ENCODE measurements at places on chromosomes 6 and 20.
A peak's percentile ranks its signal among the peaks of the same experiment; 100 is the strongest.

DNA sequence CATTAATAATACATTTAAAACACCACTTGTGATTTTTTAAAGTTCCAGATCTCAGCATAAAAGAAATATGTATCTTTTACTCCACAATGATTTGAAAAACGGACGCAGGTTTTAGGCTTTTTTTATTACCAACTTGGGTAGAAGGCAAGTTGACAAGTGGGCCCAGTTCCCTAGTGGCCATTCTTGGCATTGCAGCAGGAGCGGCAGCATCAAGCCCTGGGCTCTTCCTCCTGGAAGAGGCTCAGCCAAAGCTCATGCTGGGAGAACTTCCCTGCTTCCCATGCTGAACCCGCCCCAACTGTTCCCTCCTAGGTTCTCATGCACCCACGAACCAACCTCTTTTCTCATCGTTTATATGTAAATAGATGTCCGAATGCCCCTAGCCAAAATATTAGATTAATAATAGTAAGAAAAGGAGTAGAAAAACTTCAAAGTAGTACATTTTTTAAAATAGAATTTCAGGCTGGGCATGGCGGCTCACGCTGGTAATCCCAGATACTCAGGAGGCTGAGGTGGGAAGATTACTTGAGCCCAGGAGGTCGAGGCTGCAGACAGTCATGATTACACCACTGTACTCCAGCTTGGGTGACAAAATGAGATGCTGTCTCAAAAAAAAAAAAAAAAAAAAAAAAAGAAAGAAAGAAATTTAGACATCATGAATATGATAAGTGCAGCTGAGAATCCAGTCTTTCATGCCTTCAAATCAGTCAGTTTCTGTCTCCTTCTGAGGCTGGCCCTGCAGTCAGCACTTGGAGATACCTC is 18.2 kb upstream of the MYB start:
- peak; percentile 32 for DNase-seq

DNA sequence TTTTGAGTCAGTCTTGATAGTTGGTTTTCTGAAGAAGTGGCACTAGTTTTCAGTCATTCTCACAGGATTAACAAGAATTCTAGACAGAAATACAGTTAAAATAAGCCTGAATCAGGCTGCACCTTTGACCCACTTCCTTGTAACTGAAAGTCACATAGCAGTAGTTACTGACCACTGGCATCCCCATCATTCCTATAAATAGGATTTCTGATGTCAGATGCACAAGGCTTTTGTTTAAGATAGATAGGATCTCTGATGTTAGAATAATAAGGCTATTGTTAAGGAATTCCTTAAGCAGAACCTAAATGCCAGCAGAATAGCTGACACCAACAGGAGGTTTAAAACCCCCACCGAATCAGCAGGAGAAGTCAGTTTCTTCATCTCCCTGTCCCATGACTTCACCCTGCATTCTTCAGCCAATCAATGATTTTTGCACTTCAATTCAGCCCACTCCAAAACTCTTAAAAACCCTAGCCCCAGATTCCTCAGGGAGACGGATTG is 30.6 kb upstream of the ZBTB24 start:
- DNase-seq = no peak

- DNase-seq = no peak
Observed at GRCh38 chr20:60095456-60095855, 137.2 kb downstream of the CDH26 start.

GRCh38 chr6:5314191-5314865 is 53.0 kb downstream of the FARS2 start:
- DNase-seq = no peak

- DNase-seq = no peak
Observed at GRCh38 chr20:50230871-50231560, 40.4 kb downstream of the CEBPB start.

DNA sequence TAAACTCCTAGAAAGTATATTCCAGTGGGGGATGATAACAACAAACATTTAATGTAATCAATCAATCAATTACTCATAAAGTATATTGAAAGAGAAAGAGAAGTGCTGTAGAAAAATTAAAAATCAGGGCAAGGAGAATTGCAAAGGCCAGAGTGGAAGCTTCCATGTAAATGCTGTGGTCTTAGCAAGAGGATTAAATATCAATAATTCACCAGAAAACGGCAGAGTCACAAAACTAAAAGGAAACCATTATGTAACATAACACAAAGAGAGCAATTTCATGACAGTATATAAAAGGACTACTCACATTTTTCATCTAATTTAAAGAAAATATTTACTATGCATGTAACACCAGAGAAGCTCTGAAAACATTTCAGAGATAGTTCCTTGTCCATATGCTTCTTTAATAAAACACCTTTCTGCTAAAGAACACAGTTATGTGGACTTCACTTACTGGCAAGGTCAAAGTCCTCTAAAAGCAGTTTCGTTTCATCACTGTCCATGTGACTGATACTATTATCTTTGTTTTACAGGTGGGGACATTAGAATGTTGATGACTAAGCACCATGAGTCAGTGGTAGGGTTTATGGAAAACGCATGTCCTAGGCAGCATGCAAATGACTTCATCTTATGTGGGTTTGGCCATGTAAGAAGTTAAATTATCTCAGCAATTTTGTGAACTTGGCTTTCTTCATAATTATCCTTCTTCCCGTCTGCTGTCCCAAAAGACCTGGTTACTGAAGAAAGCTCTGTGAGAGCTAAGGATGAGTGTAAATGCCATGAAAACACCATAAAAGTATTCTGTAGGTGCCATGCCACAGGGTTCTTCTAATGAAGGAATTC is 185.8 kb upstream of the TENT5A start:
- DNase-seq = peak; percentile 17

Data from HuH-7.5 (cell line).